ENCODE measurements at places on chromosomes 12 and 14.

- DNase-seq = no peak
Observed at GRCh38 chr12:57716305-57716704, 22.2 kb downstream of the AGAP2 start.

GRCh38 chr12:98352835-98353234 is 162.6 kb upstream of the TMPO start:
- no peak for DNase-seq

- no peak for DNase-seq
Observed at GRCh38 chr14:31895206-31895605, 181.9 kb upstream of the ARHGAP5 start.

GRCh38 chr14:60273956-60274355 is 24.9 kb downstream of the PPM1A start:
- DNase-seq = no peak

GRCh38 chr12:119838826-119839600 is 38.1 kb downstream of the CIT start:
- DNase-seq = no peak
